Hippocampal formation (tissue), 2 donors: ENCODE measurements at places on chromosomes 2 and 18.

DNA sequence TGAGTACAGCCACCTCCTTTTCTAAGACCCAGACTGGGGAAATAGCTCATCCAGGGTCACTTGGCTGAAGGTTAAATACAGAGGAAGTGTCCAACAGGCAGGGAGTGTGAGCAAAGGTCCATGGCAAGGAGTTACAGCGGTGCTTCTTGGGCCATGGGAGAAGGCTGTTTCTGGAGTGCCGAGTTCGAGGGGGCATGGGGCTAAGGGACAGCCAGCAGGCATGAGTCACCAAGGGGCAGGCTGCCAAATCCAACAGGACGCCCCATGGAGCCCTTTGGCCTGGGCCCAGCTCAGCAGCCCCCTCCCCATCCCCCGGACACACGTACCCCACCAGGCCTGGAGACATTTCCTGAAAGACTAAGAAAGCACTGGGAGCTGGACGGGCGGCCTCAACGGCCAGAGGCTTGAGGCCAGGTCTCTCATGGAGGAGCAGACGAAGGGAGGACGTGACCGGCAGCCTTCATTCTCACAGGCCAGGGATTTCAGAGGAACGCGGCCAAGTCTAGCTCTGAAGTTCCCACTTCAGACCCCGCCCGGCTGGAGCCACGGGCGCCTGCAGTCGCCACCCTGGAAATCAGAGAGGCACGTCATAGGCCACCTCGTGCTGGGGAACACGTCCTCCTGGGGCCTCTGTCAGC is 160.4 kb downstream of the SMAD7 start:
- DNase-seq: no peak

DNA sequence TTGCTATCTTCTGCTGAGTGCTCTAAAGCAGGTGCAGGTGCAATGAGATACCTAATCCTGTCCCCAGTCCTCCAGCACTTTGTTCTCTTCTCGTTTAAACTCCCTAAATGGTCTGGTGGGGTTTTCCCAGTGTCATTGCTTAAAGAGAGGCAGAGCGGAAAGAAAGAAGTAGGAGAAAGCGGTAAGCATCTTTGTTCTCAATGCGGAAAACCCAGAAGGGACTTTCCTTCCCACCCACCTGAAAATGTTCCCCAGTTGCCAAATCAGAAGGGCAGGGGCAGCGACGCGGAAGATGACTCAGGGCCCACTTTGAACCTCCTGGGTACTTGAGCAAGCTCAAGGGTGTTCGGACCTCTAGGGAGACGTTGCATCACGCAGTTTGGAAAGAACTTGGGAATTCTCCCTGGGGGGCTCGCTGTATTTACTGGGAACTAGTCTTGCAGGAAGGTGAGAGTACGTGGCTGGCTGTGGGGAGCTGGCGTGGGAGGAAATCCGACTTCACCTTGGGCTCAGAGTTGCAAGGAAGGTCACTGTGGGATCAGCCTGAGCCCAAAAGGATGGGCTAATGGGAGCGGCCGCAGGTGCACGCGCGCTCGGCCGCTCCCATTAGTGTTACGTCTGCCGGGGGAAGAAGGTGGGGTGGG is 589 bp upstream of the SGPP2 start:
- DNase-seq: no peak

DNA sequence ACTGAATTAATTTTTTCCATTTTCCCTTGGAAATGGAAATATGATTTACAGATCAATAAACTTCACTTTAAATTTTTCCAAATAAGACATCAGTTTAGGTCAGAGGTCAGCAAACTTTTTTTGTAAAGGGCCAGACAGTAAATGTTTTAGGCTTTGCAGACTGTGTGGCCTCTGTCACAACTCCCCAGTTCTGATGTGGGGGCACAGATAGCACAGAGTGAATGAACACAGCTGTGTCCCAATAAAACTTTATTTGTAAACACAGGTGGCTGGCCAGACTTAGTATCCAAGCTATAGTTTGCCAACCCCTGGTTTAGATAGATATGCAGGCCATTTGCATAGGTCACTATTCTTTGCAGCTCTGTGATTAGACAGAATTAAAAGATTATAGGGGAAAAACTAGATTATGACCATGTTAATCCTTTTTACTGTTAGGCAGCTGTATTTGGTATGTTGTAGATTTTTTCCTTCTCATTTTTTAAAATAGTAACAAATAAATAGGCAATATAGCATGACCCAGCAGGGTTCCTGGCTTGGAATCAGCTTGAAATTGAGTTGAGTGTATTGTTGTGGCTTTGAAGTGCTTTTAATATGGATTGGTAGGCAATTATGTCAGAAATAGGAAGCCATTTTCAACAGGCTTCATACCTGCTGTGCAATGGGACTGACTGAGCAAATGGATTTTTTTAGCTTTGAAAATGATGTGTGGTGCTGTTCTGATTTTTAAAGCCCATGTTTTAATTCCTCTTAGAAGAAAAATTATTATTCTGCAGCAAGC is 59.7 kb downstream of the WDSUB1 start:
- DNase-seq: no peak

DNA sequence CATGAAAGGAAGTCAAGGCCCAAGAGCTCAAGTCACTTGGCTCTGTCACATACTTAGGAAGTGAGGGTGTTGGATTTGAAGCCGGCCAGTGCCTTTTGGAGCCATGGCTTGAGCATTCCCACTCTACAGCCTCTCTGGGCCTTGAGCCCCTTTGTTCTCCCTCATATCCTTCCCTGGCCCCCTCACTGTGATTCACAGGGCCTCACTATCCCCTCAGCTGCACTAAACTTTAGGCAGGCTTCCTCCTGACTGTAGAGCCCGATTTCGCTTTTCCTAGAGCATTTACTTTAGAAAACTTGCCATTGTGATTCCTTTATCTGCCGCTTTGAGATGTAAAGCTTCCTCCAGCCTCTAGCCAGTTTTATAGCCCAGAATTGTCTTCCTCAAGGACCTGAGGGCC is 107.6 kb downstream of the FBXO15 start:
- DNase-seq: no peak

DNA sequence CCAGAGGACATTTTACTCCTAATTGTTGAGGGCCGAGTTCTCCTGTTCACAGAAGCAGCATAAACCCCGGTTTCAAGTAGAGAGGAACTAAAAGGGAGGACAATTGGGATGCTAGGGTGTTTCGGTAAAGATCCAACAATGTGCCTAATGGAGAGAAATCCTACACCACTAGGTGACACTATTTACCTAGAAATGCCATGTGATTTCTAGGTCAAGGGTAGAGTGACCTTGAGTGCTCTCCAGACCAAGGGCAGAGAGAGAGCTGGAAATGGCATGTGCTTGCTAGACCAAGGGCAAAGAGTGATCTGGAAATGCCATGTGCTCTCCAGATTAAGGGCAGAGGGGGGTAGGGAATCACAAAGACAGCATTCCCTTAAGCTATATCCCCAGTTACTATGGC is 472.0 kb downstream of the DCDC2C start:
- DNase-seq: no peak

- no peak for DNase-seq
These were observed 330.3 kb downstream of the TNS1 start for GRCh38 chr2:217672472-217672871.
